ENCODE measurements at places on chromosomes 1 and 21. TPM values are rescaled to one million over a fixed set of nuclear protein-coding genes. Genes with fewer than 3 reads are reported as not detected.

GRCh38 chr1:64839261-64839660, 94.4 kb downstream of the RAVER2 start:
- no peak for DNase-seq

DNA sequence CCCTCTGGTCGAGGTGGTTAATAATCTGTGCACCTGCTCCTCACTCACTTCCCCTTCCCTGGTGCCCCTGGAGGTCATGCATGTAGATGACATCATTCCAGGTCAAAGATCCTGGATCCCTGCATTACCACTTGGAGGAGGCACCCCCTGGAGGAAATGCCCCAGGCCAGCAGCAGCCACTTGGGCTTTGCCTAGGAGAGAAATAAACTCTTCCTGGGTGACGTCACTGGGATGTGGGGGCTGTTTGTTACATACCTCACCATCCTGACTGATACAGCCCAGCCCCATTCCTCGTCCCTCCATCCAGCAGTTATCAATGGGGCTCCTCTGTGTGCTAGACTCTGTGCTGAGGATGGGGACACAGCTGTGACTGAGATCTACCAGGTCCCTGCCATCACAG, 433.6 kb downstream of the PTPRU start:
- no peak for DNase-seq

The SPATA17 gene
- total RNA-seq: 0.48 TPM

GRCh38 chr1:11784993-11785769, 20.6 kb downstream of the MTHFR start:
- peak; percentile 84 for DNase-seq
